ENCODE measurements at places on chromosomes 4 and X.

GRCh38 chr4:112523008-112523721 lies 7.2 kb upstream of the NEUROG2 start:
- peak; percentile 71 for DNase-seq

- DNase-seq, result no peak
Measured at GRCh38 chr4:95551653-95552052, 2.9 kb upstream of the UNC5C start.

- DNase-seq, result no peak
Measured at GRCh38 chr4:114519368-114519767, 79.2 kb upstream of the UGT8 start.

DNA sequence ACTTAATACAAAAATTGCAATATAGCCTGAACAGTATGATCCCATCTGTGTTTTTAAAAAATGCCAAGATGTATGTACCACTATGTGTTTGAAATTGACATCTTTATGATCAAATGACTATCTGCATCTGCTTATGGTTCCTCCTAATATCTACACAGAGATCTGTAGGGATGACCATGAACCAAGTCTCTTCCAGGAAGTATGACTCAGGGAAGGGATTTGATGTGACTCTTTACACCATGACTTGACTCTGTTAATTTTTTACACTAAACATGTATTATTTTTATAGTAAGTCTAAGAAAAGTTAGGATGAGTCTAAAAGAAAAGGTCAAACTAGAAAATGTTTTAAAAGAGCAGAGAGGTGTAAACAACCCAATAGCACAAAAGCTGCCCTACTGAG lies 164.0 kb downstream of the SH3KBP1 start:
- no peak for DNase-seq

DNA sequence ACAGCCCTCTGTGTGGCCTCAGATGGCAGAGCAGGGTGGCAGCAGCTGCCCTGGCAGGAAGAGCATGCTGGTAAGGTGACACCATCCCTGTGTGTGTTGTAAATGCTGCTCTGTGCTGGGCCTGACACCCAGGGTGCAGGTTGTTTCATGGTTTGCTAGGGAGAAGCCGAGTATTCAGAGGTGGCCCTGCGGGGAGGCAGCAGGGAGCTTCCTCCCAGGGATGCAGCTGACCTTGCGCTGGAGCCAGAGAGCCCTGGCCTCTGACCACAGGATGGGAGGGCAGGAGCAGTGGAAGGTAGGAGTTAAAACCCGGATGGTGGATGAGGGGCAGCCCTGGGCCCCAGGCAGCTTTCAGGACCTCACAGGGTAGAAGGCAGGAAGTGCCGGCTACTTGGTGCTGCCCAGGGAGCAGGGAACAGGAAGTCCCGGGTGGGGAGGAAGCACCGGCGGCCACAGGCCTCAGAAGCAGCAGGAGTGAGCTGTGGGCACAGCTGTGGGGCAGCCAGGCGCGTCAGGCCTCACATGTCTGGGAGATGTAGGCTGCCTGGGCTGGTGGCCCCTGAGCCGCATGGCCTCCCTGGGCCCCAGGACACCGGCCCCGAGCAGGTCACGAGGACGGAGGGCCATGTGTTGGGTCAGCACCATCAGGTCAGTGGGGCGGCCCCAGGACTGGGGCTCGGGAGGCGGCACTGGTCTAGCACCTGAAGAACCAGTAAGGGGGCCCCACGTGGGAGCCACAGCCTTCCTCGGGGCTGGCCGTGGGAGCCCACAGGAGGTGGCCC lies 19.1 kb downstream of the SH3BP2 start:
- peak; percentile 87 for DNase-seq

- DNase-seq, result no peak
Measured at GRCh38 chr4:179196511-179196910, 1754.3 kb upstream of the AGA start.

GRCh38 chr4:85967872-85968271 lies 392.0 kb downstream of the MAPK10 start:
- no peak for DNase-seq

GRCh38 chrX:97740886-97741285 lies 857.2 kb downstream of the RPA4 start:
- no peak for DNase-seq

DNA sequence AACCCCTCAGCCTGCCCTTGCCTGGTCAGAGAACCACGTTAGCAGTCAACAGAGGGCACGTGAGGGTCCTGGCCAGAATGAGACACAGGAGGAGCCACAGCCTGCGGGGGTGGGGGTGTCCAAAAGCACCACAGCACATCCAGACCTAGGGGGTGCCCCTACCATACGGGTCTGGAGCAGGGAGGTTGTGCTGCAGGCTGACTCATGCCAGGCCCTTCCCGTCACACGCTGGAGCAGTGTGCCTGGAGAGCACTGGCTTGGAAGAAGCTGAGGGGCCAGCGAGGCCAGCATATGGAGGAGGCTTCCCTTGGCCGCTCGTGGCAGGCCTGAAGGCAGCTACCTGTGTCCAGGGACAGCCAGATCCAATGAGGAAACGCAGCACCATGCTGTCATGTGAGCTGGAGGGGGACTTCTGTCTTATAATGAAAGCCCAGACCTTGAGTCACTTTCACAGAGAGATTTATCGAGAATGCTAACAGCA lies 1.5 kb upstream of the IRAK1 start:
- no peak for DNase-seq

- no peak for DNase-seq
Measured at GRCh38 chr4:110780538-110780937, 157.7 kb upstream of the PITX2 start.

DNA sequence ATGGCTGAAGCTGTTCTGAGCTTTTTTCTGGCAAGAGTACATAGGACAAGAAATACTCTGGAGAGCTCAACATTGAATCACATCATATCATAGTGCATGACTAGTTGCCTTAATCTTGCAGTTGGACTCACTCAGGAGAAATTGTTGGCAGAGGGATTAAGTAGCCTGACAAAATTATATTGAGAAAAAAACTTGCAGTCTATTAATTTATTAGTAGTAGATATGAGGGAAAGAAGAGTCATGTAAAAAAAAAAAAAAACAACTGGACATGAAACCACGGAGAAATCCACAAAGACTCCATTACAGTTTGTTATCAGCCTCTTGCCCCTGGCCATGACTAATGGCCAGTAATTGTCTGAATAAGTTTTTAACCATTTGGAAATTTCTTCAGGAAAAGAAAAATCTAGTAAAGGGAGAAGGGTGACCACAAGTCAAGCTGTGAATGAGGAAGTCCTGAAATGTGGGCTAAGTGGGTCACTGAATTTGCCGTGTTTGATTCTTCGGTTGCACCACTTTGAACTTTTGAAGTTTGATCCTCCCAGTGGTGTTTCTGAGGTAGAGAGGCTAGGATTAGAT lies 45.6 kb downstream of the FHL1 start:
- no peak for DNase-seq

GRCh38 chr4:28167411-28167810 lies 1306.8 kb downstream of the STIM2 start:
- no peak for DNase-seq

- no peak for DNase-seq
Measured at GRCh38 chrX:10525381-10526120, 94.8 kb downstream of the MID1 start.

- DNase-seq, result no peak
Measured at GRCh38 chr4:11230866-11231265, 197.8 kb downstream of the HS3ST1 start.

GRCh38 chrX:26234177-26234576 lies 18.2 kb downstream of the MAGEB5 start:
- no peak for DNase-seq

DNA sequence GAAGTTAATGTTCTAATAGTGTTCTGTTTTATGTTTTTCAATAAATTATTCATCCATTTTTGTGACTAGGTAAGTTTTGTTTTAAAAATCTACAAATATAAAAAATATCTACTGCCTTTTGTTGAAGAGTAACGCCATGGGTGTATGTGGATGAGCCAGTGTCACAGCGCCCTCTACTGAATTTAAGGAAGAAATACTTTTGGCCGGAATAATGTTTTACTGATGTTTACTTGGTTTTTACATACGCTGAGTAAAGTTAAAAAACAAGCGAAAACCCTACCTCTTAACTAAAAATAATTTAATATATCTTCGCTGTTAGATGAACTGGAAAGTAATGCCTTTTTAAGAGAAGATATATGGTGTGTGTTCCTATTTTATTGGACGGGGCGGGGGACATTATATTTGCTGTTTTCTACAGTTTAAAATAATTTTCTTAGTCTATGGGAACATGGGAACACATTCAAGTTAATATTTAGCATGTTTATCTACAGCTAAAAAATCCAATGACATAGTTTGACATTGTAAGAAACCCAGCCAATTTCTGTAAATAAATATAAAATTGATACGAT lies 86.1 kb downstream of the CPE start:
- peak; percentile 60 for DNase-seq

GRCh38 chrX:27890611-27891010 lies 82.8 kb downstream of the MAGEB10 start:
- DNase-seq, result no peak

DNA sequence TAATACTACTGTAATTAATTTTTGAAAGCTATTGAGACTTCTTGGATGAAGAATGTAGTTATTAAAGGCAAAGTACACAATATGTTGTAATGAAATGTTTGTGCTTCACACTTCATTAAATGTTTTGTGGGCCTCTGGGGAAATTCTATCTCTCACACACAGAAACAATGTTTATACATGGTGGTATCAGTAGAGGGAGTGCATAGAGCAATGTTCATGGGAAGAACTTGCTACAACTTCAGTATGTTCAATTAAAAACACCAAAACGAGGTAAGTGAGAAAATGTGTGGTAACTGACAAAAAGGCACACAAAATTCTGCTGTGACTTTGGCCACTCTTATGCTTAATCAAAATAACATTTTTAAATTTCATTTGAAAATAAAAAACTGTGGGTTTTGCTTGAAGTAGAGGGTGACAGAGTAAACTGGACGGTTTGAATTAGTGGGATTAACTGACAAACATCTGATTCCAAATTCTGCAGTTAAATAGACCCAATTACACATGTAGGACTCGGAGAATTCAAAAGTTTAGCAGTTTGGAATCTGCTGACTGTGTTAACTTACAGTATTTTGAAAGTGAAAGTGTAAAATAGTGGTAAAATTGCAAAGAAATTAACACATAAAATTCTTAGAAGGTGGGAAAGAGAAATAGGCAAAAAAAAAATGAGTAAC lies 111.4 kb upstream of the TTC29 start:
- DNase-seq, result peak; percentile 8

GRCh38 chr4:75429208-75429607 lies 85.0 kb downstream of the RCHY1 start:
- DNase-seq, result no peak

DNA sequence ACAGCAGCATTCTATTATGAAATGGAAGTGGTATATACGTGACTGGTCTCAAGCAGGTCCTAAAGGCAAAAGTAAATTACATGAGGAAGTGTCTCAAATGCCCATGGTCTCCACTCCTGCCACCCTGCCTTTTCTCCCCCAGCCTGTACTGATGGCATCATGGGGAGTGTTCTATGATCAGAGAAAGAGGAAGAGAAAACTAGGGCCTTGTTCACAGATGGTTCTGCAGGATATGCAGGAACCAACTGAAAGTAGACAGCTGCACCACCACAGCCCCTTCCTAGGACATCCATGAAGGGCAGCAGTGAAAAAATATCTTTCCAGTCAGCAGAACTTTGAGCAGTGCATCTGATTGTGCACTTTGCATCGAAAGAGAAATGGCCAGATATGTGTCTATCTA lies 901.5 kb downstream of the ARAP2 start:
- DNase-seq, result no peak

DNA sequence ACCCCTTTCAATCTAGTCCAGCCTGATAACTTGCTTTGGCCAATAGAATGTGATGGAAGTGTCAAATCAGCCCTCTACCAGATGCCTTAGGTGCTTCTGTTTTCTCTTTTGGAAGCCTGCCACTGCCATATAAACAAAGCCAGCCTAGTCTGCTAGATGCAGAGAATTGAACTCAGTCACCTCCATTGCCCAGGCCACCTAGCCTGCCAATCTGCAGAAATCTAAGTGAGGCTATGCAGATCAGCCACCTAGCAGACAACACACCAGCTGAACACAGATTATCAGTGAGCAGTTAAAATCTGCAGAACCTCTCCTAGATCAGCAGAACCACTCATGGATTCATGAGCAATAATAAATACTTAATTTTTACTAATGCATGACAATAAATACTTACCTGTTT lies 1108.2 kb downstream of the PCDH18 start:
- no peak for DNase-seq

DNA sequence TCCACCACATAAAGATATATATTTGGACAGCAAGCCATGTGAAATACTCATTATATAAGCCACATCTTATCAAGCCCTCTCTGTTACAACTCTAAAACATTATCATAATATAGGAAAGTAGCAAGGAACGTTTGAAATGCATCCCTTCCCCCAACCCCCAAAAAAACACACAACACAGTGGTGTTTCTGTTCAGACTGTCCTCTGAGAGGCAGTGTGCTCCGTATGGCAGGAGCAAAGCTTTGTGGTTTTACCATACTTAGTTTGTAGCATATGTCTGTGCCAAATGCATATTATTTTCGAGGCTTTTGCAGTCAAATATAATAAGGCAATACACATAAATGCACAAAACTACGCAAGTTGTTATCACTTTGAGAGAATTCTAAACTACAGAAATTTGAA lies 194.2 kb downstream of the RAPGEF2 start:
- no peak for DNase-seq

DNA sequence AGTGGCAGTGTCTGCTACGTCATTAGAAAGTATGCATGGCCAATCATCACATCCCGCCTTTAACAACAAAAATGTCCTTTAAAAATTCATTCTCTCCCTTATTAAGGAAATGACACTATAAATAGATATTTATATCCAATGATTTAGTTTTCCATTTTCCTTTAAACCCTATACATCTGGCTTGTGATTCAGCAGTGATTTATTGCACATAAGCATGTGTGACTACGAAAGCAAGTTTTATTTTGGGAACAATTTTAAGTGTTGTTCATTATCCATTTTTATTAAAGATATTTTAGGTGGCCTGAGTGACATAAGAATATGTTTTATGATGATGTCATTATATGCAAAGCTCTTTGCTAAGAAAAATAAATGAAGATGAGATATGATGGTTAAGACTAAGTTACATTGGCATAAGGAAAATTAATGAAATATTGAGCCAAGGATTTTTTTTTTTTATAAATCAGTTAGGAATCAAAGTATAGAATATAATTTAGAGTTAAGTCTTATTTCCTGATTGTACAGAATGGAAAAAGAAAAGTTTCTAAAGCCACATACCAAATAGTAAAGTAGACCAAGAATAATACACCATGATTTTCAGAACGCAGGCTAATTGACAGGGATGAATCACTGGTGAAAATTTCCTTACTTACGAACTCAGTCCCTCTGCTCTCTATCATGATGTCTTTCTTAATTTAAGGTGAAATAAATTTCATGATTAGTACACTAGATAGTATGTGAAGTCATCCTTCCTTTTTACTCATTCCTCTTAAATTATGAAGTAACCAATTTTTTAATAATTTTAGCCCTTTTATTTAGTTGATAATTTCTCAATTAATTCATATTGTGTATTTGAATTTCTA lies 822.4 kb downstream of the FAT4 start:
- no peak for DNase-seq

Measured in B cell (primary cell).